ENCODE measurements at places on chromosomes 7 and 10.

DNA sequence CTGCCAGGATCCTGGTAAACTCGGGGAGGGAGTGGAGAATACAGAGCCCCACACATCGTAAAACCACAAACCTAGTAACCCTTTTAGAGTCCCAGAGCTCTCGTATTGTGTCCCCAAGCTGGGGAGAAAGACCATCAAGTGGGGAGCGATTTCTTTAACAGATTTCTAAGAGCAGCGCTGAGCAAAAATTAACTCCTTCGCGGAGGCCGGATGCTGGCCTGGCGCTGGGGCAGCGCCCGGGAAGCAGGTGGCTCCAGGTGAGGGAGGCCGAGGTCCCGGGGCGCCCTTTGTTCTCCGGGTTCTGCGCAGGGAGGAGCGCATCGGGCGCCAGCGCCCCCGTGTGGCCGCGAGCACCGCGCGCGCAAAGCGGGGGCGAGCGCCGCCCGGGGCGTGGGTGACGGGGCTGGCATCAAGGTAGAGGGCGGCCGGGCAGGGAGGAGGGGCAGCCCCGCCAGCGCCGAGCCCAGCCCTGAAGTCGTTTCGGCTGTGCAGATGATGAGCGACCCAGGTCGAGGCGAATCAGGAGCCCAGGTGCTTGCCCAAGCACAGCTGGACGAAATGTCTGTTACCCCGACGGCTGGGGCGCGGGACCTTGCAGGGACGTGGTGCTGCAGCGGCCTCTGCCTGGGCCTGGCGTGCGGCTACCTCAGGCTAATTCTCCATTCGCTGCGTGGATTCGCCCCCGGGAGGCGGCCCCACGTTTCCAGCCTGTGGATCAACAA lies 10.4 kb upstream of the FGFR2 start:
- no peak for DNase-seq

GRCh38 chr7:128161466-128162125 lies 79.5 kb upstream of the LEP start:
- DNase-seq, result no peak

DNA sequence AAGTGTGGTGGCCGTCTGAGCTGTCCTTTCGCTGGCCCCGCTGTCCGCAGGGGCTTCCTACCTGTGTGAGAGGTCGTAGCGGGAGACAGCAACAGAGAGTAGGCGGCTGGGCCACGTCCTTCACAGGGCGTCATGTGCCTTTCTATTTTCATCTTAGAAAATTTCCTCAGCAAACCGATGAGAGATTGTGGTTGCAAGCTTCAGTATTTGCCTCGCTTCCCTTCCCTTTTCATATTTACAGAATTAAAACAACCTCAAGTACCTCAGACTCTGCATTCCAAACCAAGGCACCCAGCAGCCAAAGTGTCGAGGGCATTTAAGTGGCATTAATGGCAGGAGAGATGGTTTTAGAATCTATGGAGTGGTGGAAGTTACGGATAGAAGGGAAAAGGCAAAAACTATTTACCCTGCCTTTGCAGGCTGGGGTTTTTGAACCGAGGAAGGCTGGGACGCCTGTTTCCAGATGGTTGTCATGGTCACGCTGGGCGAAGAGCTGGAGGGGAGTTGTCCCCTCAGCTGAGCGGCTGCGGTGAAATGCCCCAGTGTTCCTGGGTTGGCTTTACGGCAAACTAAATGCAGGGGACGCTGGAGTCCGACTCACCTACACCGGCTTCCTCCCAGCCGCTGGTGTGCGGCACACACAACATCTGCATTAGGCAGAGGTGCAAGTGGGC lies 41.9 kb downstream of the WIPI2 start:
- no peak for DNase-seq

- DNase-seq, result no peak
These were observed 150.6 kb upstream of the FAM13C start for GRCh38 chr10:59512951-59513350.

DNA sequence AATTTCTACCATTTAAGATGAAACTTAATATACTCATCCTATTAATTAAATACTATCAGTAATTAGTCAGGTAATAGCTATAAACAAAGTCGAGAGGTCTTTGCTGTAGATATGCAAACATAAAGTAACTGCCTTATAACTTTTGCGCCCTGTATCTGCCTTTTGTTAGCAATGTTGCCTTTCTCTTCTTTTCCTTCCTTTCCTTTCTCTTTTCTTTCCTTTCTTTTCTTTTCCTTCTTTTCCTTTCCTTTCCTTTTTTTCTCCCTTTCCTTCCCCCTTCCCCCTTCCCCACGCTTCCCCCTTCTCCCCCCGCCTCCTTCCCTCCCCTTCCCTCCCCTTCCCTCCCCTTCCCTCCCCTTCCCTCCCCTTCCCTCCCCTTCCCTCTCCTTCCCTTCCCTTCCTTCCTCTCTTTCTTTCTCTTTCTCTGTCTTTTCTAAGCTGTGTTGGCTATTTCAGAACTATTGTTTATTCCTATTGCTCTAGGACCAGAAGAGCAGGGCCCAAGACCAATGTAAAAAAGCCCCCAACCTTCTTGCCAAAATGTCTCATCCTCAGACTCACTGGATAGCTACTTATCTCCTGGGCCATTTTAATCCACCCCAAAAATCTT lies 65.3 kb upstream of the DKK1 start:
- no peak for DNase-seq

DNA sequence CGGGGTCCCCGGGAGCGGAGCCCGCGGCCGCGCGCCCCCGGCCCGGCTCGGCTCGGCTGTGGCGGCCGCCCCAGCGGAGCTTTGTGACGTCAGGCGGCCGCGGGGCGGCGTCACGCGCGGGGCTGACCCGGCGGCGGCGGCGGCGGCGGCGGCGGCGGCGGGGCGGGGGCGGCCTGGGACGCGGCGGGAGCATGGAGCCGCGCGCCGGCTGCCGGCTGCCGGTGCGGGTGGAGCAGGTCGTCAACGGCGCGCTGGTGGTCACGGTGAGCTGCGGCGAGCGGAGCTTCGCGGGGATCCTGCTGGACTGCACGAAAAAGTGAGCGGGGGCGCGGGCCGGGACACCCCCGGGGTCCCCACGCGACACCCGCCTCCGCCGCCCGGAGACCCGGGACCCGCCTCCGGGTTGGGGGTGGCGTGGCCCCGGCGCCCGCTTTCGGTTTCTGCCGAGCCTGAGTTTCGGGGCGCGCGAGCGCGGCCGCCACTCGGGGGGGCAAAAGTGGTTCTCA lies at the start of gene PWWP2B:
Gene PWWP2B, plus strand, starts transcription at position 165 of the 506 bp plus-strand sequence. Its CDS starts 27 bp downstream, at position 192.
- peak; percentile 65 for DNase-seq

DNA sequence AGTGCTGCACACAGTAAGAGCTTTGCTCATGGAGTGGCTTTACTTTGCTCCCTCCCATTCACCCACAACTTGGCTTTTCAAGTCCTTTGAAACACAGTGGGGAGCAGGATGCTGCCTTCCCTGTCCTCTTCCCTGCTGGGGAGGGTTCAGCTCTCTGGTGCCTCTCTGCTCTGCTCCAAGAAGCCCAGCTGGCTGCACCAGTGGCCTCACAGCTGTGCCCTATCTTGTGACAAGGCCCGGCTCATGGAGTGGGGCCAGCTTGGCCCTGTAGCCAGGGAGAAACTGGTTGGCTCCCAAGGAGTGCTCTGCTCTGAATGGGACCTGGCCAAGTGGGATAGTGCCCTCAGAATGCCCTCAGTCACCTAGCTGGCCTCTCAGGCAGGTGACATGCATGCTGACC lies 212.3 kb upstream of the ZMIZ1 start:
- DNase-seq, result no peak

- peak; percentile 18 for DNase-seq
These were observed 26.3 kb upstream of the WDFY4 start for GRCh38 chr10:48658243-48658974.

- no peak for DNase-seq
These were observed 18.2 kb downstream of the TLL2 start for GRCh38 chr10:96495544-96495943.

DNA sequence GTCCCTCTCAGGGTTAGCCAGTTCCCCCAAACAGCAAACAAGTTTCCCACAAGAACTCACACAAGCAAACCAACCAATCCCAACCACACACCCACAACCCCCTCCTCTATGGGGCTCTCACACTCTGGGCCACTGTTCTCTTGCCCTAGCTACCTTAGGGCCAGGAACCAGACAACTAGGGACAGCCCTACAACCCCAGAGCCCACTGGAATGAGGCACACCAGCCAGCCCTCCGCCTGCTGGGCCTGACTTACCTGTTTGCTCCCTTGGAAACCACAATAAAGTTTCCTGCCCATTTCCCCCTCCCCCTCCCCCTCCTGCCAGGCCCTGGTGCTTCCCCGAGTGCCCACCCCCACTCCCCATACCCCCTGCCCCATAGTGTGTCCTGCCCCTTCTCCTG lies 132.6 kb downstream of the WDR11 start:
- DNase-seq, result no peak

GRCh38 chr10:105691811-105692210 lies 1050.7 kb downstream of the SORCS3 start:
- DNase-seq, result no peak

- no peak for DNase-seq
These were observed 80.3 kb upstream of the ARID5B start for GRCh38 chr10:61821153-61821552.

DNA sequence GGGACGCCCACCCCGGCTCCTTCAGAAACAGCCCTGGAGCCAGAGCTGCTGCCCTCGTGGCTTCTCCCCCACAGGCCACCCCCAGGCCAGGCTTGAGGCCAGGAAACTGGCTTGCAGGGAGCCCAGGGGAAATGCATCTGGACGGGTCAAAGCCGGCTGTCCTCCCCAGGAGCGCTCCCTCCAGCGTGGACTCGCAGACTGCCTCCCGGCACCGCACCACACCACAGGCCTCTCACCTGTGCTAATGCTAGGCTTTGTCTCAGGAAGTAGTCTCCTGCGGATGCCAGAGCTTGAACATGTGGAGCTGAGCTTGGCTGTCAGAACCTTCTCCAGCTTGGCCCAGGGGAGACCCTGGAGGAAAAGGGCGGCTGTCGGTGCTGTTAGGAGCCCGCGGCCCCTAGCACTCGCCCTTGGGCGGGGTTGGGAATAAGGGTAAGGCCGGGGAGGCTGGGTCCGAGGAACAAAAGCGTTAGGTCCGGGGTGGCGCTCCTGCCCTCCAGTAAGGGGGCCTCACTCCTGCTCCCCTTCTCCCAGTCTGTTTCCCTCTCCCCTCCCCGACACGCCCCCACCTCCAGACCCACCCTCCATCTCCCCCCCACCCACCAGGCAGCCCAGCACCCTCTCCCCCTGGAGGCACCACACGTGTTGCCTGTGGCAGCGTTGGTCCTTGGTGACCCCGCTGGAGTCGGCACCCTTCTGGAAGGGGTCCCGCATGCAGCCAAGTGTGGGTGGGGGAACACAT lies 21.6 kb upstream of the DRGX start:
- no peak for DNase-seq

DNA sequence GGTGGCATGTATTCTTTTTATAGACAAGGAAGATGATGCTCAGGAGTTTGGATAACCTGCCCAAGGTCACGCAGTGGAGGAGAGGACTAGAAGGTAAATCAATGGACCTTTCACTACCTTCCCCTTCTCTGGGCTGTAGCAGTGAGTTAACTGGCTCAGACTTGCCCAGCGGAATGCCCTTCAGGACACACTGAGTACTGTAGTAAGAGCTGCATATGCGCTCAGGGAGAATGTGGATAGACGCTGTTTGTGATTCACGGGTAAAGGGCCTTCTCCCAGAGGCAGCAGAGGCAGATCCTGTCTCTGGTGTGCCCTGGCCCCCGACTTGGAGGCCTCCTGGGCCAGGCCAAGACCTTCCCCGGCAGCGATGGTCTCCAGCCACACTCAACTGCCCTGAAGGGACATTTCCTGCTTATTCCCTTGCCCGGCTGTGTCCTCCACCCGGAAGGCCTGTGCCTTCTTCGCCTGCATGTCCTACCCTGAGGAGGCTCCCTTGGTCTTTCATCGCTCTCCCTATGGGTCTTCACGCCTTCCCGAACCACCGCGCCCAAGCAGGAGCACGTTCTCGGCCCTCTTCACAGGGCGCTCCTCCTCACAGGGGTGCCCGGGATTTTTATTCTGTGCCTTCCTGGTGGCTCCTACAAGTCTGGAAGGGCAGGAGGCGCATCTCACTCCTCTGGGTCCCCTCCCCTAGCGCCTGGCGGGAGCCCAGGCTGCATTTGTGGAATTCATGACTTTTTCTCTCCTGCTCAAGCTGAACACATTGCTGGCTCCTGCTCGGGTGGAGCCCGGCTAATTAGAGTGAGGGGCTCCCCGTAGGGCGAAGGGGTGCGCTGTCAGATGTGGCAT lies 1.8 kb upstream of the IKZF1 start:
- DNase-seq, result no peak

GRCh38 chr10:89303161-89303560 lies 1.3 kb downstream of the IFIT2 start:
- DNase-seq, result no peak

DNA sequence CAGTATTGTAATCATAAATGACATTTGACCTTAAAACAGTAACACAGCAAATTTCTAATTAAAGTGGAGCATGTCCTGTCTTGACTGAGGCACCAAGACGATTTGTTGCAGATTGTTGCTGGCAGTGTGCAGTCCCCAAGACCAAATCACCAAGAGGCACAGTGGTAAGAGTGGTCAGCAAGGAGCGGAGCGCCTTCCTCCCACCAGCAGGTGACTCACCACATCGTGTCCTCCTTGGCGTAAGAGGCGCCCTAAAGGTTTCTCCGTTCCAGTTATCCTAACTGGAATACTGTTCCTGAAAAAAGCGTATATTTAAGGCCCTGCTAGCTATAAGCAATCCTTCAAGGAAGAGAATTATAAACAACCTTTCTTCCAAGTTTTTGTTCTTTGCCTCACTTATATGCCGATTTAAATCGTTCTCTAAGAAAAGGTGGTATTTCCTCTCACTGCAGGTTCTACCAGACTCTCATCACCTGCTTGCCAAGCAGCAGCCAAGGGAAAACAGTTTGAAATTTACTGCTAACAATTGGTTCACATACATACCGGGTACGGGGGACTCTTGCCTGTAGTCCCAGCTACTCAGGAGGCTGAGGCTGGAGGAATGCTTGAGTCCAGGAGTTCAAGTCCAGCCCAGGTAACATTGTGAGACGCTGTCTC lies 10.7 kb upstream of the REPIN1 start:
- no peak for DNase-seq

DNA sequence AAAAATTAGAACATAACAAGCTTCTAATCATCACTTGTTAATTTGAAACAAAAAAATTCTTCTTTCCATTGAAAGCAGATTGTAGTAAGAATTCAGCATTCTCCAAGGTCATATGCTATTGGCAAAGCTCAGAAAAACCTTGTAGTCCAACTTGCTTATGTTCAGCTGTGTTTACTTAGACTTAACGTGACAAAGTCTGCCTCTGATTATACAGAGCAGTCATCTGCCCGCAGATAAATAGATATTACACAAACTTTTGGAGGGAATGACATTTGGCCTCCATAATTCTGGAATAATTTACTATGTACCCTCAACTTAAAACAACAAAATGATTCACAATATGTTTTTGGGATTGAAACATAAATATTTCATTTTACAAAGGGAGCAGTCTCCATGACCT lies 45.8 kb downstream of the MKX start:
- DNase-seq, result no peak

- no peak for DNase-seq
These were observed 192.0 kb upstream of the HABP2 start for GRCh38 chr10:113360870-113361269.
